ENCODE measurements at places on chromosomes 12 and 14.

- no peak for DNase-seq
Observed at GRCh38 chr12:47065546-47065945, 13.9 kb upstream of the PCED1B start.

DNA sequence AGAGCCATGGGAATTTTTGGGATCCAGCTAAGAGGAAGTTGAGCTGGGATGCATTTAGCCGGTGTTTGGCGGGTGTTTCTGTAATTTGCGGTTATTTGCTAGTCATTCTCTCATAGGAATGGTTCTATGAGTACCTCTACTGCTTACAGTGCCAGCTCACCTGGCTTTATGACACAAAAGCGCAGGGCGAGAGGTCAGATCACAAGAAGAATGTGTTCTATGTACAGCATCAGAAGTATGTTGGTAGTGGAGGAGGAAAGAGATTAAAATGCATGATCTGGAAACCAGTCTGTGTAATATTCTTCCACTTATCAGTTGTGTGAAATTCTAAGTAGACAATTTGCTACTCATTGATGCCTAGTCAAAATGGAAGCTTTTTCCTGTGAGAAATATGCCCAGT, 173.3 kb downstream of the ADCK1 start:
- DNase-seq, result no peak

DNA sequence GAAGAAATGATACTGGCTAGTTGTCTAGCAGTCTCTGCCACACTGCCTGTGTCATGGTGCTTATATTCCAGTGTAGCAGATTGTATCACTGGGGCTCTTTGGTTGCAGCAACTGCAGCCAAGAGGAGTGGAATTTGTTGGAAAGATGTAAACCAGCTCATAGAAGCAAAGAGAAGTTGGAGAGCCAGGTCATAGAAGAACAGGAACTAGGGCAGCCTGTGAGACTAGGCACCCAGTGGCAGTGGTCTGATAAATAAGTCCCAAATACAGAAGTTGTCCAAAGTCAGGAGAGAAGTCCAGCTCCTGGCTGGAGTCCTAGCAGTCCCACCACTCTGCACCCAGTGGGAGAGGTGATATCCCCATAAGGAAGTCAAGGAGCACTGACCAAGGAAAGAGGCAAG, 172.5 kb upstream of the ARID2 start:
- no peak for DNase-seq

- no peak for DNase-seq
Observed at GRCh38 chr12:80692114-80692513, 15.3 kb upstream of the MYF6 start.

GRCh38 chr14:69685716-69686115, 74.3 kb downstream of the SUSD6 start:
- DNase-seq, result no peak

DNA sequence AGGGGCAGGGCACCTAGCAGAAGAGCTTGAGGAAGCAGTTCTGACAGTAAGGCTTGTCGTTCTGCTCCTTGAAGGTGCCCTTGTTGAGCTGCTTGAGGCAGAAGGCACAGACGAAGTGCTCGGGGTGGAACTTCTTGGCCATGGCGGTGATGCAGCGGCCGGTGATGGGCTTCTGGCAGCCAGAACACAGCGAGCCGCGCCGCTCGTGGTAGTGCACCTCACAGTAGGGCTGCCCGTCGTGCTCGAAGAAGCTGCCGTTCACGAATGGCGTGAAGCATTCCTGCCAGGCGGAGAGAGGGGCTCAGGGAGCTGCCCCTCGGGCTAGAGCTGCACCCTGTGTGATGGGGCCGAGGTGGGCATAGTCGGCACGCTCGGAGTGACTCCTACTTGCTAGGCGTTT, 11.4 kb upstream of the RPLP0 start:
- no peak for DNase-seq

- DNase-seq, result no peak
Observed at GRCh38 chr14:81178063-81178462, 42.7 kb downstream of the GTF2A1 start.

DNA sequence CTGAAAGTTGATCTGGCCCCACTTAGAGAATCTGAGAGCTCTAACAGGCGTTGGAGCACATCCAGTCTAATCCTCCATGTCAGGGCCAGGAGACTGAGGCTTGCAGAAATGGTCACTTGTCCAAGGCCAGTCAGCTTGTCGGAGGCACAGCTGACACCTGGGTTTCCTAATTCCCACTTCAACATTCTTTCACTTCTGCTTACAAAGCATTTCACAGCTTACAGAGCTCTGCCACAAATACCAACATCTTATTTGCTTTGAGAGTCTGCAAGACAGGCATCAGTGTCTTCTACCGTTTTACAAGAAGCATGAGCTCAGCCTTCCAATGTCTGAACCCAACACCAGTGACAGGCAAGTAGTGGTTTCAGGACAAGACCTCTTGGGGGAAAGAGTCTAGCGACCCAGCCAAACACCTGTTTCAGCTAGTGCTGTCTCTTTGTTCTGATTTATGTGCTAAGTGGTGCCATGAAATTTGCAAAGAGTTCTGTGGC, 31.8 kb downstream of the ISCA2 start:
- no peak for DNase-seq

DNA sequence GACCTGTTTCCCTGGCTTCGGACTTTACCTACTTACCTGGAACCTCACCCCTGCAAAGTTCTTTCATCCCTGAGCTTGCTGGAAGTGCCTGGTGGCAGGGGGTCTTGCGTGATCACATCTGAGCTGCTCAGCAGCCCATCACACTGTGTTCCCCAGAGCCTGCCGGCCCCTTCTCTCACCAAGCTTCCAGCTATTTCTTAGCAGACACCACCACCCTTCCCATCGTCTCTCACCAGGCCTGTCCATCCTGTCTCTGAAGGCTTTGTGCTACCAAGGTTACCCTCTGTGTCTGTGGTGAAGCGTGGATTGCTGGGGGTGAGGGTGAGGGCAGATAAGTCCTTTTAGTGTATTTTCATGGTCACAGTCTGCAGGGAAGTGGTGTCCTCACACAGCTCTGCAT, 78.8 kb upstream of the NRXN3 start:
- no peak for DNase-seq

DNA sequence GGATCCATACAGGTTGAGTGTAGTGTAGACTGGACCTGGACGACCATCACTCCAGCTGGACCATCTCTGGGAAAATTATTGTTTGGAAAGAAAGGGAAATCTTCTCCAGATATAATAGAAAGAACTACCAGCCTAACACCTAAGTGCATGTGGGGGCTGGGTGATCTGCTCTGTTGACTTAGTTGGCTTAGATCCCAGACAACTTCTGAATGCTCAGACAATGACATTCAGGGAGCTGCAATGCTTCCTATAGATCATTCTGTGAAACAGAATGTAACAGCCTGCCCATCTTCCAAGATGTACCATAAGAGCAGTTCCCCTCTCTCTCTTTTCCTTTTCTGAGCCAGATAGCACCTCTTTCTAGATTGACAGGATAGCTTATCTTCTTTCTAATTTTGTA, 572.8 kb upstream of the STXBP6 start:
- DNase-seq, result no peak

DNA sequence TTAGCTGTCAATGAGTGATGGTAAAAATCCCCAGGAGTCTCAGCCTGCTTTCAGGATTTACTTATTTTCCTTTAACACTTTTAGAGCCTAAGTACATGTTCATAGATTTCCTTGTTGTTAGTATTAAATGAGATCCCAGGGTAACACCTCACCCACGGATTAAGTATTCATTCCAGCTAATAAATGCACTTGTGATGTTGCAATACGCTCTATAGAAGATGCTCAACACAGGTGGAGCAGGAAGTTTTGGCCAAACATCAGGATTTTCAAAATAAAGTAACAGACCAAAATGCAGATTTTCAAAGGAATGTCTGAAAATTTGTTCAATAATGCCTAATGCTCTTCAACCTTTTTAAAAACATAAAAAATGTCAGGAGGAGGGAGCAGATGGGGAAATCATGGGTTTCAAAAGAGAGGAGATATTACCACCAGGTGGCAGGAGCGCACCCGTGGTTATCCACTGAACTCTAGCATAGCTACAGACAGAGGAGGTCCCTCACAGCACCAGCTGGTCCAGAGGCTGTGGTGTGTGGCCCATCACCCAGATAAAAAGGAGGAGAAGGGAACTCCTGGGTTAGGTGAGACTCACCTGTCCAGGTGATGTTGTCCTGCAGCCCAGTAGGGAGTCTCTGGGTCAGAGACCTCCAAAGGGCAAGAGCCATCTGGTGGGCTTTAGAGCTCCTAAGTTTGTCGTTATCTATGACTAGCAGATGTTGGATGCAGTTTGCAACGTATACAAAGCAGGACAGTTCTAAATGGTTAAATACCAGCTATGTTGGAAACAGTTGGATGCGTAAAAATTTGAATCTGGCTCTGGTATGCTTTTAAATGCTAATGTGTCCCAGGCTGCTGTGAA, 1158.4 kb upstream of the TMEM132C start:
- DNase-seq, result peak; percentile 11

- DNase-seq, result no peak
Observed at GRCh38 chr12:21301-22189, 45.0 kb upstream of the IQSEC3 start.

DNA sequence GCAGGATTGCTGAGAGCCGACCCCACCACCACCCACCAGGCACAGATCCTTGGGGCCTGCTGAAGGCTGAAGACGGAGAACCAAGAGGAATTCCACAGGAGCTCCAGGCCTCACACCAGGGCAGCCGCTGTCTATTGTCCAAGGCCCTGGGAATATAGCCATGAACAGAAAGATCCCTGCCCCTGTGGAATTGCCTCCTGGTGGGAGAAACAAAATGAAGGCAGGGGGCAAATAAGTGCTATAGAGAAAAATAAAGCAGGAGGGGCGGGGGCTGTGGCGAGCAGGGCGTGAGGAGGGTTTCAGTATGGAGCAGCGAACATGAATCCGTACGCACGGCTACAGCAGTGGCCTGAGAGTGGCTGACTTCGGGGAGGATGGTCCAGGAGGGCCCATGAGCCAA, 96.1 kb downstream of the EML1 start:
- no peak for DNase-seq

GRCh38 chr12:16622338-16622737, 16.4 kb upstream of the LMO3 start:
- no peak for DNase-seq

DNA sequence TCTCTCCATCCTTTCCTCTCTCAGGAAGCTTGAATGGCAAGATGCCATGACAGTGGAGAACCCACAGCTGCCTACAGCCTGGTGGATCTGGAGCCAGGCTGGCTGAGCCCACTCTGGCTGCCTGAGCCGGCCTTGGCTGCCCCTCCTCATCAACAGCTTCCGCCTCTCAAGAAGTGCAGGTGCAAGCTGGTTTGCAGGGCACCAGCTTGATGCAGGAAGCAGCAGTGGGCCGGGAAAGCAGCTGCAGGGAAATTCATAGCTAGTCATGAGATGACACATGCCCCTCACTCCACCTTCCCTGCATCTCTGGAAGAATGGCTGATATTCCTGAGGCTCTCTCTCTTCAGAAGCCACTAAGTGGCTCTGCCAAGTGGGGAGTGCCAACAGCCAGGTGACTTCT, 289.1 kb downstream of the RPS29 start:
- DNase-seq, result no peak

GRCh38 chr12:115210533-115211252, 526.7 kb upstream of the TBX3 start:
- no peak for DNase-seq

- DNase-seq, result no peak
Observed at GRCh38 chr12:3747543-3747942, 5.4 kb downstream of the CRACR2A start.

DNA sequence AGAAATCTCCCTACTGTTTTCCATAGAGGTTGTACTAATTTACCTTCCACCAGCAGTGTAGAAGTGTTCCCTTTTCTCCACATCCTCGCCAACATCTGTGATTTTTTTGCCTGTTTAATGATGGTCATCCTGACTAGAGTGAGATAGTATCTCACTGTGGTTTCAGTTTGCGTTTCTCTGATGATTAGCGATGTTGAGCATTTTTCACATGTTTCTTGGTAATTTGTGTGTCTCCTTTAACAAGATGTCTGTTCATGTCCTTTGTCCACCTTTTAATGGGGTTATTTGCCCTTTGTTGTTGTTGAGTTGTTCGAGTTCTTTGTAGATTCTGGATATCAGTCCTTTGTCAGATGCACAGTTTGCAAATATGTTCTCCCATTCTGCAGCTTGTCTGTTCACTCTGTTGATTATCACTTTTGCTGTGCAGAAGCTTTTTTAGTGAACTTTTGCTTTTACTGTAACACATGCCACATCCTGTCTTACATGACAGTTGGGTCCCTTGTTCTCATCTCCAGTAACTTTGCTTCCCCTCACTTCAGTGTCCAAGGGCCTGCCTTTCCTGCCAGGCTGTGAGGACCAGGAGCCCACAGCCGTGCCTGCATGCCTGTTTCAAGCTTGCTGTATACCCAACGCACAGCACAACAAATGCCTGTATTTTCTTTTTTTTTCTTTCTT, 64.9 kb downstream of the SPRING1 start:
- DNase-seq, result no peak

DNA sequence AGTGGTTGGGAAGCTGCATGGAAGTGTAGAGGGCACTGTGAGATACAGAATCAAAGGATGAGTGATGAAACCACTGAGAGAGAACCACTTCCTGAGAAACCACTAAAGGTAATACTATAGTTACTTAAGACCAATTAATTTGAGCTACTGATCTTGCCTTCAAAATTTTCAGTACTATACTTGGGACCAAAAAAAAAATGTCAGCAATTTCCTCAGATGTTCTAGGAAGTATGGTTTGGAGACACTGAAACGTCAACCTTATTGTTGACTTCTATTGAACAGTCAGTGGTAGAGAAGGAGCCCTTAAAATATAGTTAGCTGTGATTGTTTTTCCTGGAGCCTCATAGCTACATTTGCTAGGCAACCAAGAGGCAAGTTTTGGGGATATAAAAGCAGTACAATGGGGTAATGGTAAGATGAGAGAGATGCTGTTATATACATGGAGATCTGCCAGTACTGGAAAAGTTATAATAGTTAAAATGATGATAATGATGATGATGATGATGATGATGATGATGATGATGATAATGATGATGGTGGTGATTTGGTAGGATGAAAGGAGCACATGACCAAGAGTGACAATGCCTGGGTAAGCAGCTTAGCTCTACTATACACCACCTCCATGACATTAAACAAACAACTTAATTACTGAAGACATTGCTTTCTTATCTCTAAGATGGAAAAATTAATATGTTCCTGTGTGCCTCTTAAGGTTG, 300.9 kb upstream of the G2E3 start:
- no peak for DNase-seq

GRCh38 chr14:68084256-68084655, 264.7 kb downstream of the RAD51B start:
- DNase-seq, result no peak

DNA sequence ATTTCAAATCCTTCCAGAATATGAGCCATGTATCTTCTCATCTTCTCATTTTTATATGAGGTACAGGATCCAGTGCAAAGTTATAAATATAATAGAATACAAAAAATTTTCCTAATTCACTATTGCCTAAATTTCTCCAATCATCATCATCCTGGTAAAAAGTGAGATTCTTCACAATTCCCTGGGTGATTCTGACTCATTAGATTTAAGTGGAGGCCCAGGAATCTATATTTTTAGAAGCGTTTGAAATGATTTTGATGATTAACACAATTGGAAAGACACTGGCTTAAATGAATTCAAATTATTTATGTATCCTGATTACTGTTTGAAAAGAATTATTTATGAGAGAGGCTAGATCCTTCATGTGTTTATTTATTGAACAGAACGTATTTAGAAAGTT, 380.3 kb upstream of the PDE3A start:
- DNase-seq, result no peak

All from stimulated activated CD4-positive, alpha-beta T cell treated with anti-CD3 and anti-CD28 coated beads, Interleukin-1b, Interleukin-23, amount 100 ng/mL, for 24 hours (primary cell).